Mesenteric fat pad (tissue), 1 donor: ENCODE measurements at places on chromosomes 2 and 18. TPM values are rescaled to one million over a fixed set of nuclear protein-coding genes. Genes with fewer than 3 reads are reported as not detected.
A peak's percentile ranks its signal among the peaks of the same experiment; 100 is the strongest.

Gene TUBA4B
- not detected for total RNA-seq

Gene EMILIN1
- total RNA-seq = 77.4 TPM

Gene FASTKD1
- total RNA-seq = 17.5 TPM

Gene KIAA2012
- not detected for total RNA-seq

Gene RESP18
- total RNA-seq = not detected

Gene ZC3H6
- total RNA-seq = 8.8 TPM

Gene GREB1L
- 8.6 TPM for total RNA-seq

Gene CXCR1
- 7.2 TPM for total RNA-seq

Gene NTSR2
- not detected for total RNA-seq

Gene ABCG8
- not detected for total RNA-seq

DNA sequence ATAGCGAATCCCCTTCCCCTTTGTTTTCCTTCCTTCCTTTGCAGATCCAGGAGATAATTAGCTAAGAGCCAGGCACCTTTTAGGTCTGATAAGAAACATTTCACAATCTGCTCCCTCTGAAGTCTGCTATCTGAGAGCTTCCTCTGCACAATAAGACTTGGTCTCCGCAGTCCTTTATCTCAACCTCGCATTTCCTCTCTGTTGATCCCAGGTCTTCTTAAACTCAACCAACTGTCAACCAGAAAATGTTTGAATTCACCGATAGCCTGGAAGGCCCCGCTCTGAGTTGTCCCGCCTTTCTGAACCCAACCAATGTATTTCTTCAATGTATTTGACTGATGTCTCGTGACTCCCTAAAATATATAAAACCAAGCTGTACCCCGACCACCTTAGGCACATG is 78.4 kb upstream of the CTDP1 start:
- peak; percentile 20 for DNase-seq

DNA sequence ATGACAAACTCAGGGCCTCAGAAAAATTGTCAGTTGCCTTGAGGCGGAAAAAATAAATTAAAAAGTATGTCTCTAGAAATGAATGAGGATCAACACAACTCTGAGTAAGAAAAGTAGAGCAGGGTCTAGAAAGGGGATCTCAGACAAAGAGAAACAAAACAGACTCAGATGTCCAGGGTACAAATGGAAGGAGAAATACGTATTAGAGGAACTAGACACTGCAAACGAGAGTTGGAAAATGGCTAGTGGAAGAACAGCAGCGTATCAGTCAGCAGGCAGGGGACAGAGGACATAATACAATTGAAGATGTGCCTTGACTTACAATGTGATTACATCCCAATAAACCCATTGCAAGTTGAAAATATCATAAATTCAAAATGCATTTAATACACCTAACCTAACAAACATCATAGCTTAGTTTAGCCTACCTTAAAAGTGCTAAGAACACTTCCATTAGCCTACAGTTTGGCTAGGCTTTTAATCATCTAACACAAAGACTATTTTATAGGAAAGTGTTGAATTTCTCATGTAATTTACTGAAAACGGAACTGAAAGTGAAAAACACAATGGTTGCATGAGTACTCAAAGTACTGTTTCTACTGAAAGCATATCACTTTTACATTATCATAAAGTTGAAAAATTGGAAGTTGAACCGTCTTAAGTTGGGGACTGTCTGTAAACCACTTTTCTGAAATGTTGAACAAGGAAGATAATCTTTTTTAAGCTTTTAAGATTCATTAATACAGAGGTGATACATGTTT is 182.8 kb downstream of the NBAS start:
- no peak for DNase-seq

GRCh38 chr2:134576478-134576877 is 142.3 kb downstream of the TMEM163 start:
- no peak for DNase-seq

DNA sequence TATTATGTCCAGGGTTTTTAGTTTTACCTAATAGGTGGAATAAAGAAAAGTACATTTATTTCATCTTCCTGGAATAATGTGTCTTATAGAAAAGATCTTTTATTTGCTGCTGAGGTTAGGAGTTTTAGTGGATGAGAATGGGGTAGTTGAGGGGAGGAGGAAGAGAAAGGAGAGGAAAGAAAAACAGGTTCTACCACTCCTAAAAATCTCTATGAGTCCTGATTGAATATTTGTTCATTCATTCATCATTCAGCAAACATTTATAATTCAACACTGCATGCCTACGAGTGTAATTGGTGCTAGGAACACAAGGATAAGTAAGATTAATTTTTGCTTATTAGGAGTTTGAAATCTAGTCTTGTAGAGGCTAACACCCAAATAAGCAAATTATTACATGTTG is 45.2 kb upstream of the SLC4A10 start:
- DNase-seq = no peak

- no peak for DNase-seq
Observed at GRCh38 chr18:46097431-46097800, 680 bp downstream of the ATP5F1A start.

GRCh38 chr2:237734905-237735623 is 63.5 kb upstream of the RBM44 start:
- DNase-seq = no peak

- DNase-seq = no peak
Observed at GRCh38 chr18:21100146-21100545, 11.5 kb downstream of the ROCK1 start.

- DNase-seq = peak; percentile 62
Observed at GRCh38 chr2:1472350-1472749, 59.1 kb downstream of the TPO start.

DNA sequence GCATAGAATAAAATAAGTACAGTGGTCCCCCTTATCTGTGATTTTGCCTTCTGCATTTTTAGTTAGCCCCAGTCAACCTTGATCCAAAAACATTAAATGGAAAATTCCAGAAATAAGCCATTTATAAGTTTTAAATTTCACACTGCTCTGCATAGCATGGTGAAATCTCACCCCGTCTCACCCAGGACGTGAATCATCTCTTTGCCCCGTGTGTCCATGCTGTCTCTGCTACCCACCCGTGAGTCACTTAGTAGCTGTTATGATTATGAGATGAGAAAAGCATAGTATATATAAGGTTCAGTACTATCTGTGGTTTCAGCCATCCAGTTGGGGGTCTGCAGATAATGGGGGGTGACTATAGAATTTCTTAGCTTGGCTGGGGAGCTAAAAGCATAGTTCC is 67.3 kb downstream of the RHBDD1 start:
- no peak for DNase-seq

DNA sequence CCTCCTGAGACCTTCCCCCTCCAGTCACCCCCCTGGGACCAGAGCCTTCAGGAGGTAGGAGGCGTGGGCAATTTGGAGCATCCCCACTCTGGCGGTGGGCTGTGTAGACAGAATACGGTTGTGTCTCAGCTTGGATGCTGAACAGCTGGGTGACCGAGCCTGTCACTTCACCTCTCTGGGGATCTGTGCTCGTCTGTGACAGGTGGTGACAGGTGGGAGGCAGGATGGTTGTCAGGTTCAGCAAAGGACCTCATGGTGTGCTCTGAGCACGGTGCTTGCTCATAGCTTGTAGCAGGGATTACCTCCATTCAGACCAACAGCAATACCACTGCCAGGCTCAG is 186.5 kb upstream of the HS6ST1 start:
- peak; percentile 47 for DNase-seq

DNA sequence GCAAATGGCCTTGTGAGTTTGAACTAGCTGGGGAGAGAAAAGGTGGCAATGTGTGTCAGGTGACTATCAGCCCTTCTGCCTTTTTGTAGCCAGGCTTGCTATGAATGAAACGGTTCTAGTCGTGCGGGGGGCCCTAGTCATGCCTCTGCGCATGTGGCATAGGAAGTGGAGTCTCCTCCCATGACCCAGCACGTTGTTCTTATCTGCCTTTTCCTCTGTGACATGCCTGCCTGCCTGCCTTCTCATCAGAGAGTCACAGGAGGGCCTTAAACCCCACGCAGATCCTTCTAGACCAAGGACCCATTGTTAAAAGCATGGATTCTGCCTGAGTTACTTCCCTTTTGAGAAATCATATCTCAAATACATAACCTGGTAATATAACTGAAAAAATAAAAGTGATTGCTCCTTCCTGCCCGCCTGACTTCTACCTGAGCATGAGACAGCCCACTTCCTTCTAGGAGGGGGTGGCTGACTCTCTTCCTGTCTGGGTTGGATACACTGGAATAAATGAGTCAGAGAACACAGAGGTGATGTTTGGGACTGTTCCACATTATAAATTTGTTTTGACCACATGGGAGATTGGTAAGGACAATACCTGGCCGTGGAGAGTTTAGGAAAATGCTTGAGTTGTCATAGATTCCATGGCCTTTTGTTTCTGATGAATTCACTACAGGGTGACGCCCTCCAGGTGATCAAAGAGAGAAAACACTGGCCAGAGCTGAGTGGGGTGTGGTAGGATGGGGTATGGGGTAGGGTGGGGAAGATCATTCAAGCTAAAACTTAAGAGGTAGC is 49.8 kb downstream of the FBLN7 start:
- DNase-seq = no peak

DNA sequence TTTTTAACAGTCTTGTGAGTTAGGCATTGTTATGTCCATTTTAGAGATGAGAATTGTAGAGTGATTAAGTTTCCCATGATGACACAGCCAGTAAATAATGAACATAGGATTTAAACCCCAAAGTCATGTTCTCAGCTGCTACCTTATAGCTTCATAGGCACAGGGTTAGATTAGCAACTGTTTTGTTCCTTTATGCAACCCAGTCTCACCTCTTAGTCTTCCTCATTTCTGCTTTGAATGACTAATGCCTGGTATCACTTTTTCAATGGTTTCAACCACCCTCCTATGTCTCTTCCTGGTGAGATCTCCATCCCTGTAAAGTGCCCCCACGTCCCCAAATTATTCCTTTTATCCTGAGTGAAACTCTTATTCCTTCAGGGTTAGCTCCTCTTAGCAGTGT is 44.3 kb downstream of the MFSD6 start:
- DNase-seq = no peak

DNA sequence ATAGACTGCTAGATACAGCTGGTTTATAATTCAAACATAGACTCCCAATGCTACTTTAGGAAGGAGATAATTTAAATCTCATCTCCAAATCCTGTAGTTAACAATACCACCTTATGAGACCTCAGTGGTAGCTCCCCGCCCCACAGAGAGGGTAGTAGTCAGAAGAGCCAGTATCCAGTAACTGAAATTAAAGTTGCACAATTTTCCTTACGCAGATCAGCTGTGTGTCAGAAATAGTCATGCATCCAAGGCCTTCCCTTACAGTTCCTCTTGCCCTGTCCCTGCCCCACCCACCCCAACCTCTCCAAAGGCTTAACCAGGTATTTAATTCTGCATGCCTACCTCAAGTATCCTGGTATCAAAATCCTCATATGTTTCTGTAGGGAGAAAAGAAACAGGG is 15.5 kb downstream of the MRPS5 start:
- no peak for DNase-seq

DNA sequence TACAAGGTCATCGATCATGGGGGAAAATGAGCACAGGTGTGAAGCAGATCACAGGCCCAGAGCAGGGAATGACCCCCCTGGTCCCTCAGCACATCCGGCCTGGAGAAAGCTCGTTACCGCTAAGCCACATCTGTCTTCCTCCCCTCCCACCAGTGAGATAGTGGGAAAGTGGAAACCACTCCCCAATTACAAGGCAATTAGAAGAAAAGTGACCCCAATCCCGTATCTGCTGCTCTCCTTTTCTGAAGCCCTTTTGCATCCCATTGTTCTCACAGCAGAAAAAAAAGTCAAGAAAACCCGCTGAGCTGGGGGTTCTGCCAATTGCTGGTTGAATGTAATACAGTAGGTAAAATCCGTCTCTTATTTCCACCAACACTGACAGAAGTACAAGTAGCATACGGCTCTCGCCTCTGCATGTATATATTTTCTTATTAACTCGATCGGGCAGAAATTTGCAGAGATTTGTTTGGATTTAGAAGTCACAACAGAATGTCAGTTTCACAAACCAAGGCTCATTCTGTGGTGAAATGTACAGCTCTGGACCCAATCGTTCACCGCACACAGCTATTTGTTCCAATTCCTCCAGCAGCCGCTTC is 287.0 kb downstream of the TCF4 start:
- DNase-seq = no peak

- no peak for DNase-seq
Observed at GRCh38 chr18:13934676-13935075, 19.3 kb upstream of the MC2R start.

GRCh38 chr2:102107741-102108070 is 34.8 kb upstream of the IL1R1 start:
- DNase-seq = no peak

DNA sequence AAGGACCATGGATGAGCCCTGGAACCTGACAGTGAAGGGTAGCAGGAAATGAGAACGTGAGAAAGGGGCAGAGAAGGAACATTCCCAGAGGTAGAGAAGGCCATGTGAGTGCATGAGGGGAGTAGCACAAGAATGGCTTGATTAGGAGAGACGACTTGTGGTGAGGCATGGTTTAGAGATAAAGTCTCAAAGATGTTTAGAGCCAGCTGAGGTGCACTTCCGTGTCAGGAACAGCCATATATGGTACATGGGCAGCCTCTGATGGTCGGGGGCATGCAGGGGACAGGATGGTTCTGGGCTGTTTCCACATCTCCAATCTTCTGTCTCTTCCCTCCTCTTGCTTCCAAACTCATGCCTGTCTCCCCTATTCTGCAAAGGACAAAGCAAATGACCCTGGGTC is 28.8 kb upstream of the EFEMP1 start:
- no peak for DNase-seq
